Peyer's patch (tissue), 4 donors: ENCODE measurements at places on chromosomes 2 and 18.

DNA sequence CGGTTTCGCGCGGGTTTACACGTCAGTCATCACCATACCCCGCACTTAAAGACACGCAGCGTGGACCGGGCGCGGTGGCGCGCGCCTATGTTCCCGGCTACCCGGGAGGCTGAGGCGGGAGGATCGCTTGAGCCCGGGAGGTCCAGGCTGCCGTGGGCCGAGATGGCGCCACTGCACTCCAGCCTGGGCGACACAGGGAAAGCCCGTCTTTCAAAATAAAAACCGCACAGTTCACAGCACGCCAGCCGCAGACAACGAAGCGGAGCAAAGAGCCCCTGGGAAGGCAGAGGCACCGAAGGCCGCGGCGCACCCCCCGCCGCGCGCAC is 328 bp downstream of the DTYMK start:
- H3K27ac ChIP-seq: peak overlapping the region; percentile 66
- DNase-seq: no peak
- H3K4me1 ChIP-seq: no peaks in the 10 kb centered on the region
- H3K27me3 ChIP-seq: no peaks in the 10 kb centered on the region
- H3K36me3 ChIP-seq: no peaks in the 10 kb centered on the region

- no peak overlapping the region for H3K4me3 ChIP-seq
- H3K4me1 ChIP-seq: no peaks in the 10 kb centered on the region
- no peak overlapping the region for H3K27ac ChIP-seq
- H3K27me3 ChIP-seq: no peaks in the 10 kb centered on the region
- no peak for DNase-seq
- H3K36me3 ChIP-seq: no peaks in the 10 kb centered on the region
These were observed 139.7 kb downstream of the DDX1 start for GRCh38 chr2:15731213-15731888.

- H3K27me3 ChIP-seq: no peaks in the 10 kb centered on the region
- H3K4me1 ChIP-seq: no peaks in the 10 kb centered on the region
- H3K36me3 ChIP-seq: no peaks in the 10 kb centered on the region
- H3K4me3 ChIP-seq: no peak overlapping the region
- peak; percentile 64 for DNase-seq
- peak overlapping the region; percentile 12 for H3K27ac ChIP-seq
These were observed 53.4 kb downstream of the CD28 start for GRCh38 chr2:203759690-203760365.

GRCh38 chr2:100197631-100198153 is 55.3 kb upstream of the AFF3 start:
- no peak overlapping the region for H3K4me3 ChIP-seq
- H3K27ac ChIP-seq: peak overlapping the region; percentile 31
- no peaks in the 10 kb centered on the region for H3K4me1 ChIP-seq
- no peaks in the 10 kb centered on the region for H3K27me3 ChIP-seq
- H3K36me3 ChIP-seq: no peaks in the 10 kb centered on the region
- DNase-seq: no peak

- no peaks in the 10 kb centered on the region for H3K27me3 ChIP-seq
- no peak overlapping the region for H3K4me3 ChIP-seq
- no peaks in the 10 kb centered on the region for H3K4me1 ChIP-seq
- no peak overlapping the region for H3K27ac ChIP-seq
These were observed 46.2 kb upstream of the B3GNT2 start for GRCh38 chr2:62149708-62150107.

- H3K4me3 ChIP-seq: no peak overlapping the region
- DNase-seq: no peak
- H3K36me3 ChIP-seq: no peaks in the 10 kb centered on the region
These were observed 8.7 kb upstream of the RPRD1A start for GRCh38 chr18:36075862-36076587.

GRCh38 chr18:66752733-66753132 is 148.8 kb upstream of the CDH19 start:
- H3K4me1 ChIP-seq: no peaks in the 10 kb centered on the region
- no peaks in the 10 kb centered on the region for H3K36me3 ChIP-seq
- no peak overlapping the region for H3K27ac ChIP-seq
- H3K27me3 ChIP-seq: no peaks in the 10 kb centered on the region
- no peak for DNase-seq
- no peak overlapping the region for H3K4me3 ChIP-seq

DNA sequence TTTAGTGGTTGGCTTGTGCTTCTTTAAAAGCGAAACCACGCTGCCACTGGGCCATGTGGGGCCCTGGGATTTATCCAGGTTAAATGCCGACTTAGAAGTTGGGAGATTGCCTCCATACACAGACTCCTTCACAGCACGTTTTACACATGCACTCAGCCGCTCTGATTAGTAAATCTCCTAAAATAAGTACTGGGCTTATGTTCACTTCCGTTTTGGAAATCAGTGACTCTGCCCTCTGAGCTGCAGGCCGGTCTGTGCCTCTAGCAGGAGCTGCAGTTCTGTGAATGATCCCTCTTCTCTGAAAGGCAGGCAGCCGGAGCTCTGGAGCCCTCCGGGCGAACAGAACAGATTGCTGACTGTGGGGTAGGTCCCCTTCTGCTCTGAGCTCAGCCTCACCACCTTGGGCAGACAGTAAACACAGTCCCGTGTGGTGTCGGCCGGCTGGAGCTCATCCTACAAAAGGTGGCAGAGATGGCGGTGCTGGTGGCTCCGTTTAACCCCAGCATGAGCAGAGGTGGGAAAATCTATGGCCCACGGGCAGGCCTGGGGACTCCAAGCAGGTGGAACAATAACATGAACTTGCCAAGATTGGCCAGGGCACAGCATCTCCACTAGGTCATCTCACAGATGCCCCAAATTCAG is 9.8 kb upstream of the RAB17 start:
- H3K4me3 ChIP-seq: no peak overlapping the region
- H3K36me3 ChIP-seq: no peaks in the 10 kb centered on the region
- no peak for DNase-seq
- no peak overlapping the region for H3K27ac ChIP-seq
- no peaks in the 10 kb centered on the region for H3K4me1 ChIP-seq
- no peaks in the 10 kb centered on the region for H3K27me3 ChIP-seq

DNA sequence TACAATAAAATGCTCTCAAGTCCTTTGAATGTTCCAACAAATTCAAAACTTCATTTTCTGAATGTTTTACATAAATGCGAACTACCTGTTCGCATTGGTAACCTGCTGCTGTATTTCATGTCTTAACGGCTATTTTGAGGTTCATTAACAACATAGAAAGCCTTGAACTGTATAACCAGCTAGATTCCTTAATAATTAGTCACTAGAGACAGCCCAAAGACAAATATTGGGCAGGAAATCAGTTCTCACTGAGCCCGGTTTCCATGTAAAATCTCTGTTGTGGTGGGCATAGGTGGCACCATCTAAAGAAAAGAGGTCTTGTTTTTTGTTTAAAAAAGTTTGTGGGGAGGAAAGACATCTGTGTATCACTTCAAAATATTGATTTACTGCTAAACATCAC is 29.2 kb downstream of the PDIA6 start:
- no peaks in the 10 kb centered on the region for H3K27me3 ChIP-seq
- no peak overlapping the region for H3K4me3 ChIP-seq
- no peaks in the 10 kb centered on the region for H3K4me1 ChIP-seq
- H3K27ac ChIP-seq: no peak overlapping the region
- no peaks in the 10 kb centered on the region for H3K36me3 ChIP-seq

DNA sequence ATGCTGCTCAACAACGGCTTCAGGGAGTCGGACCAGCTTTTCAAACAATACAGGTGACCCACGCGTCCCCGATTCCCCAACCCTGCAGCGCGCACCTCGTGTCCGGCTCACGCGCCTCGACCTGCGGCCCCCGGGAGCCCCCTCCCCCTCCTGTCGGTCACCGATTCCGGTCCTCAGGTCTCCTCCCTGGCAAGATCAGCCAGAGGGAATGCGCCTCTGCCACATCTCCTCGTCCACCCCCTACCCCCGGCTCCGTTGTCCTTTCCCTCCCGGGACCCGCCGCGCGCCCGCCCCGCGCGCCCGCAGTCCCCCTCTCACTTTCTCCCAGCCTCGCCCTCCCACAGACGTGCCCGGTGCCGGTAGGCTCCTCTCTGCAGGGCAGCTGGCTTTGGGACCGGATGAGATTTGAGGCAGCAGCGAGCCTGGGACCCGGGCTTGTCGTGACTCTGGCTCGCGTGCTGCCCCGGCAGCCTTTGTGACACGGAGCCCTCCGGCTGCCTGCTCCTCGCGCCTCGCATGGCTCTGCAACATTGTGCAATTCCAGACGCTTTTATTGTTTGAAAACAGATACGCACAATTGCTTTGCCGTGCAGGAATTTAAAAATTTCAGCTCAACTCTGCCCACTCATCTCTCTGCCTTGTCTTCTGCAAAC is 558 bp downstream of the TTC39C start:
- peaks cover 17% of the 10 kb centered on the region for H3K4me1 ChIP-seq
- H3K27me3 ChIP-seq: no peaks in the 10 kb centered on the region
- no peaks in the 10 kb centered on the region for H3K36me3 ChIP-seq
- H3K4me3 ChIP-seq: peak overlapping the region; percentile 88
- DNase-seq: peak; percentile 65
